ENCODE measurements at places on chromosomes 2 and 18.

- peak; percentile 3 for DNase-seq
These were observed 184.3 kb downstream of the SH3BP4 start for GRCh38 chr2:235135990-235136561.

GRCh38 chr2:4219101-4219500 lies 515.7 kb downstream of the DCDC2C start:
- DNase-seq: no peak

- DNase-seq: no peak
These were observed 94.7 kb downstream of the COL6A3 start for GRCh38 chr2:237319086-237319820.

- no peak for DNase-seq
These were observed 244.7 kb upstream of the MMADHC start for GRCh38 chr2:149832324-149832723.

- no peak for DNase-seq
These were observed 86.0 kb downstream of the DCC start for GRCh38 chr18:52426041-52426440.

- DNase-seq: no peak
These were observed 189.4 kb downstream of the GPD2 start for GRCh38 chr2:156625360-156626170.

DNA sequence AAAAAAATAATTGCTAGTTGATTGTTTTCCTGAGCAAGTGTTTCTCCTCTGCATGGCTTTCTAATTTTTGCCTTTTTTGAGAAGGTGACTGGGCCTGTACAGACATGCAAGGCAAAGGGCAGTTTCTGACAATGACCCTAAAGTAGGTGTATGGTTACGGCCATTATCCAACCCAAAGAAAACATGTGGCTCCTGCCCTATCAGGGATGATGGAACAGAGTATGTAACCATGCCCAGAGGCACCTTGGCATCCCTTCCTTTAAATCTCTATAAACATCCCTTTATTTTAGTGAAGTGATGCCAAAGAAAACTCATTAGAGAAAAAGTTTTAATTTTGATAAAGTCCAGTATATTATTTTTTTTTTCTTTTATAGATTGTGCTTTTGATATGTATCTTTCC lies 217.5 kb downstream of the LPIN1 start:
- no peak for DNase-seq

DNA sequence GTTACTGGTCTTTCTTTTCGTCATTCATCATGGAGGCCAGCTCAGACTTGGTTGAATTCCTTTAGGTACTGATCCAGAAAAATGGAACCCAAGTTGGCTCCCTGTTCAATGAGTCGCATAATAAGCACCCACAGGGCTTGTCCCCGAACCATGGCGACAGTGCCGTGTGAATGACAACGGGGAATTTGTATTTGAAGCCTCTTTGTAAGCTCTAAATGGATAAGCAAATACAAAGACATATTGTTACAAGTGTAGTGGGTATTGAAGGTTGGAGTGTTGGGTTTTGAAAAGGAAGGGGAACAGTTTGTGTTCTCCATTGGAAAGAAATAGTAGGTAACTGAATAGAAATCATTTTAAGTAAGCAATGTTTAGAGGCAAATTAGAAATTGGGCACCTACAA lies 288.9 kb downstream of the SLC4A3 start:
- DNase-seq: no peak

- no peak for DNase-seq
These were observed 1.7 kb upstream of the PRKD3 start for GRCh38 chr2:37326285-37326684.

- no peak for DNase-seq
These were observed 69.9 kb downstream of the GLI2 start for GRCh38 chr2:120805602-120806001.

DNA sequence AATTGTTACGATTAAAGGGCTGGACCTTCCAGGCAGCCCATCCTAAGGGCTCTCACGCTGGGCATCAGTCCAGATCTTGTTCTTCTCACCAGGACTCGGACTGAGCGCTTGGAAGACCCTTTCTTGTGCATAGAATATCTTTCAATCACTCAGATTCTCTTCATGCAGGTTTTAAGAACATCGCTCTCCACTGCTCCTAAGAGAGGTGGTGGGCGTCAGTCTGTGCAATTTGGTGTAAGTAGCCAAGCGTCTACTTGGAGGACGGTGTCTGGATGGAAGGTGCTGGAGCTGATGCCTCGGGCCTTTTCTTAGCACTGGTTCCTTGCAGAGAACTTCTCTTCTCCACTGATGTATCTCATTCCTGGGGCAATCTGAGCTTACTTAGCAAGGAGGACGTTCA lies 68.7 kb downstream of the ASB1 start:
- no peak for DNase-seq

DNA sequence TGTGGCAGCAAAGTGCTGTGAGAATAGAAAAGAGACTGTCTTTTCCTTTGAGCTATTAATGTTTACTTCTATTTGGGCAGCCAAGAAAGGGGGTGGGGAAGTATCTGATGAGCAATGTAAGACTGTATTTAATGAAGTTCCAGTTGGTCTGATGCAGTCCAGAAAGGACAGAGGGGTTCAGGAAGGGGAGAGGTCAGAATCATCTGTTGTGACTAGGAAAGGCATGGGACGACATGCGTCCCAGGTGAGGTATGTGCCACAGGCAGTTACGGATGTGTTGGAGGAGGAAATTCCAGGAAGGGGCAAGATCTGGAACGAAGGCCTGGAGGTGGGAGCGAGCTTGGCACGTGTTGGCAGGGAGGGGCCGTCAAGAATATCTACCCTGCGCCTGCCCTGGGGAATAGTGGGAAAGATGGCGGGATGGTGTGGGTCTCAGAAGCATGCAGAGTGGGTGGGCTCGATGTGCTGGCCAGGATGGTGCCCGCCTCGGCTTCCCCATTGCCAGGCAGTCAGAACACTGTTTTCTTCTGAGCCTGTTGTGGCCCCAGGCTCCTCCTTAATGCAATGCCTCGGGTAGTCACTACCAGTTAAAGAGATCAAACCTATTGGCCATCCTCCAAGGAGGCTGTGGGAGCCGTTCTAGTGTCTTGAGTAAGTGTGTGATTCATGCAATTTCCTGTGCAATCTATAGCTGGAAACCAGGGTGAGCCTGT lies 57.8 kb upstream of the TXNDC2 start:
- DNase-seq: no peak

- no peak for DNase-seq
These were observed 27.1 kb downstream of the SRBD1 start for GRCh38 chr2:45583977-45584376.

- no peak for DNase-seq
These were observed 566 bp upstream of the MRPS5 start for GRCh38 chr2:95122197-95122551.

- no peak for DNase-seq
These were observed 14.1 kb upstream of the GPC1 start for GRCh38 chr2:240421381-240421780.

GRCh38 chr2:63861220-63861822 lies 19.6 kb downstream of the UGP2 start:
- DNase-seq: no peak

DNA sequence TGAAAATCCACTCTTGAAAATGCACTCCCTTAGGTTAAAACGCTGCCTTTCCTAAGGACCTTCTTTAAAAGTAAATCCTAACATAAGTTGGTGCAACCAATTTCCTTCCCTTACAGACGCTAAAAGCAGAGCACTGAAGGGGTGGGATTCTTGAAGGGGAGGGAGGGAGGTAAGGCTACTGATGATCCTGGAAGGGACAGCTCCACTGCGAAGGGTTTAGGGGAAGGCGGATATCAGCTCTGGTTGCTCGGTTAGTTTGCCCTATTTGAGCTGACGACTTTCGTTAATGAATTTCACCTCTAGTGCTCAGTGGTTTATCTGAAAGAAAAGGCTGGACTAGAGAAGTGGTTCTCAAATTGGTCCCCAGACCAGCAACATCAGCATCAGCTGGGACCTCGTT lies 49.7 kb upstream of the SIGLEC15 start:
- no peak for DNase-seq

GRCh38 chr2:140041811-140042210 lies 1261.6 kb upstream of the NXPH2 start:
- no peak for DNase-seq

GRCh38 chr2:189540551-189540950 lies 40.0 kb downstream of the SLC40A1 start:
- DNase-seq: no peak

- DNase-seq: no peak
These were observed 234.5 kb downstream of the PAX3 start for GRCh38 chr2:222064286-222064685.

DNA sequence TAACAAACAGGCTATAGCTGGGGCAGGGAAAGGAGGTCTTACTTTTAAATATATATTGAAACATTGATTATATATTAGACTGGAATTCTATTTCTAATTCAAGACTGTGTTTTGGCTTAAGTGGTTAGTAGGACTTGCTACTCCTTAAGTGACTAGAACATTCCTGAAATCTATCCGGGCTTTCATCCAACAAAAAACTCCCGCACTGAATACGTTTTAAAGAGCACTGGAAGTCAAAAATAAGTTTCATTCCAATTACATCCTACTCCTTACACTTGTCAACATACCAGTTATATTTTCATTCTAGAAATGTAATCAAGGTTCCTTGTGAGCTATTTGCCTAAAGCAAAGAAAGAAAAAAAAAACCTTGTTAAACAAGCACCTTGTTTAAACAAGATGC lies 204.6 kb downstream of the SP3 start:
- no peak for DNase-seq

DNA sequence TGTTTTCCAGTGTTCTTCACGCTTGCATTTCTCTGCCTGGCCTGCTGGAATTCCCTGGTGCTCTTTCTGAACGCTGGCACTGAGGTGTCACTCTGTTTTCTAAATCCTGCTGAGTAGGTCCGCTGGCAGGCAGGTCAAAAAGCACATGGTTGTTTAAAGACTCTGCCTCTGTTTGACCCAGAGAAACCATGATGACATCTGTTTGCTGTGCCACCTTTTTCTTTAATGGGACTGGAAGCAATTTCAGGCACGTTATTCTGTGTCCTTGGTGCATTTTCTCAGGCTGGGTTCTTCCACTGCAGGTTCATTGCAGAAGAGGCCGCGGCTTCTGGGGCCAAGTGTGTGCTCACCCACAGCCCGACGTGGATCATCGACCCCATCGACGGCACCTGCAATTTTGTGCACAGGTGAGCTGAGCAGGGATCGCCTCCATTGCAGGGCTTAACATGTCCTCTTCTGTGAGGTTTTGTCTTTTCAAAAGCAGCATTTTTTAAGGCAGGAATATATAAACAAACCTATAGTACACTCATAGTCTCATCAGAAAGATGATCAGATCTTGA lies 28.4 kb downstream of the IMPA2 start:
- DNase-seq: no peak

GRCh38 chr2:121558329-121558728 lies 27.6 kb downstream of the RNU4ATAC start:
- DNase-seq: no peak

DNA sequence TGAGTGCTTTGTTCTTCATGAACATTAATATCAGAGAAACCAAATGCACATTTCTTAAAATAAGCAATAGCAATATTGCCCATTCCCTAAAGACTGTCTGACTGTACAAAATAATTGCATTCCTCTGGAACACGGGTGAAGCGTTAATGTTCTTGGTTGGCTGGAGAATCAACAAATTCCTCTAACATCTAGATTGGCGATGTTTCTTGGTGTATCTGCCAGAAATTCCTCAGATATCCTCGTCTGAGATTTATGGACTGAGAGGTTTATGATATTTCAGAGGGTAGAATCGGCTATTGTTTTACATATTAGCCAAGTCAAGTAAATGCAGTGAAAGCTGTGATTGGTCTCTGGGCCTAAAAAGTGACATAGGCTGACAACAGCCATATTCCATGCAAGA lies 27.1 kb upstream of the SPTBN1 start:
- DNase-seq: no peak

DNA sequence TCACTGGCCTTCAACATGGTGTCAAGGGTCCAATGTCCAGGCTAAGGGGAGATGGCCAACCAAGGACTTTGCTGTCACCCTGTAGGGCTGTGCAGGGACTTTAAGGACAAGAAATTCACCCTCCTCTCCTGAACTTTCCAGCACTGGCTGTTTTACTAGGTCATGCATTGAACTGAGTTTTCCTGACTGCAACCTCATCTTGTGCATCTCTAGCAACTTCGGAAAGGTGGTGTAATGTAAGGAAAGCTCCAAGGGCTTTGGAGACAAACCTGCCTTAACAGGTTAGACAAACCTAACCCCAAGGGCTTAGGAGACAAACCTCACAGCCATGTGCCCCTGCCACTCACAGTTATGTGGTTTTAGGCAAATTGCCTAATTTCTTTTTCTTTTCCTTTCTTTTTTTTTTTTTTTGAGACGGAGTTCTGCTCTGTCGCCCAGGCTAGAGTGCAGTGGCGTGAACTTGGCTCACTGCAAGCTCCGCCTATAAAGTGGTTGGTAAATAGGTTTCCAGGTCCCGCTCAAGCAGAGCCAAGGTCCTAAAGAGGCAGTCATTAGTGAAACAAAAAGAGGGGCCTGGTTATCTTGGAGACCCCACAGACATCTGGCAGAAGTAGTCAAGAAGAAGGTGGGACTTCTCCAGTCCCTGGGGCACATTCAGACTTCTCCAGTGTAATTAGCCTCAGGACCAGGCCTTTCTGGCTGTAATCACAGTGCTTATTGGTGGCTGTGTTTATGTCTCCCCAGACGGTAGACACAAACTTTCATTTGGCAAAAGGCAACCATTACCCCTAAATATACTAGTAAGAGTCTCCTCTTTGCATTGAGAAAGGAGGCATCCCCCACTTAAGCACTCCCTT lies 37.6 kb upstream of the PMAIP1 start:
- no peak for DNase-seq

- DNase-seq: no peak
These were observed 61.0 kb upstream of the VPS54 start for GRCh38 chr2:64080179-64080578.

DNA sequence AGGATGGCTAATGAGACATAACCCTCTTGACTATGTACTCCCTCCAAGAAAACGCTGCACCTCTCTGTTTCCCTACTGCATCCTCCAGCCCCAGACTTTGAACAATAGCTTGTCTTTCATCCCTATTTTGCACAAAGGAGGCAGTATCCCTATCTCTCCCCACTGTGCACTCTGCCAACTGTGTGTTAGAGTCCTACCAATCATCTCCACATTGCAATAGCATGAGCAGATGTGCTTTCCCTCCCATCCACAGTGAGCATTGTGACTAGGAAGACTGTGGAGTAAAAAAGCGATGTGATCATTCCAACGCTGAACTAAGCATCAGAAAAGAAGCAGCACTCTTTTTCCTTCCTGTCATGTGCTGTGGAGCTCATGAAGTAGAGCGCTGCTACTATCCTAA lies 206.3 kb upstream of the GULP1 start:
- DNase-seq: no peak

GRCh38 chr2:58502931-58503330 lies 261.8 kb upstream of the FANCL start:
- no peak for DNase-seq

DNA sequence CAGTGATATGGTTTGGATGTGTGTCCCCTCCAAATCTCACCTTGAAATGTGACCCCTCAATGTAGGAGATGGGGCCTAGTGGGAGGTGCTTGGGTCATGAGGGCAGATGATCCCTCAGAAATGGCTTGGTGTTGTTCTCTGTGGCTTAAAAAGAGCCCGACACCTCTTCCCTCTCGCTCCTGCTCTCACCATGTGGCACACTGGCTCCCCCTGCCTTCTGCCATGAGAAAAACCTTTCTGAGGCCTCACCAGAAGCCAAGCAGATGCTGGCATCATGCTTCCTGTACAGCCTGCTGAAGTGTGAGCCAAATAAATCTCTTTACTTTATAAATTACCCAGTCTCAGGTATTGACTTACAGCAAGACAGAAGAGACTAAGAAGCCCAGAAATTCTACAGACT lies 357.1 kb downstream of the NRXN1 start:
- no peak for DNase-seq

GRCh38 chr2:217527590-217528202 lies 475.1 kb downstream of the TNS1 start:
- no peak for DNase-seq

- no peak for DNase-seq
These were observed 6.6 kb upstream of the MYO5B start for GRCh38 chr18:50201476-50202018.
